D721Med (cell line): ENCODE measurements at places on chromosomes 6 and 20.

DNA sequence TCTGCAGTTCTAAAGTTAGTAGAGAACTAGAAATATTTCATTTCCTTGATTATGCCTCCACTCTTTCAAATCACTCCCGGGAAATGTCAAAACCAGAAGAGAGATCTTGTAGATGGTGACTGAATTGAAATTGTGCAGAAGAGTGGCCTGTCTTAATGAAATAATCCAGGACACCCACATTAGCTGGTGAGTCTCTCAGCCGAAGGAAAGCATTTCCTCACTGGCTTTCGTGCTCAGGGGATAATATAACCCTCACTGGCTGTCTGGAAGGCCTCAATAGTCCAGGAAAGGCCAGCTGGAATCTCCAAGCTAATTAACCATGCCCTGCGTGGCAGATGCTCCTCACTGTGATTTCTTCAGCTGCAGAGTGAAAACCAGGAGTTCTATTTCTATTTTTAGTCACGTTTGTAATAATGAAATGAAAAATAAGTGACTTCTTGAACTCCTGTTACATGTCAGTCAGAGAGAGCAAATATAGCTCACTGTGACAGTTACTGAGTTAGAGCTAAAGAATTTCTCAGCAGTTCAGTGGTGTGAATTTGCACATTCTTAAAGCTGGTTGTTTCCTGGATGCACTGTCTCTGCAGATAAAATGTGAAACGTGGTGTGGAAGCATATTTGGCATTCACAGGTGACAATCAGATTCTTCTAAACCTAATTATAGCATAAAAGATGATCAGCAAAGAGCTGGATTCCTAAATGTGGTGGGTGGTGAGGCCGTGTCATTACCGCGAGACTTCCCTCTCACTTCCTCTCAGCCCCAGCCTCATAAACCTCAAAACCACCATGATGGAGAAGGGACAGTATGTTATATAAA is 211.7 kb downstream of the LMBRD1 start:
- no peak for DNase-seq

DNA sequence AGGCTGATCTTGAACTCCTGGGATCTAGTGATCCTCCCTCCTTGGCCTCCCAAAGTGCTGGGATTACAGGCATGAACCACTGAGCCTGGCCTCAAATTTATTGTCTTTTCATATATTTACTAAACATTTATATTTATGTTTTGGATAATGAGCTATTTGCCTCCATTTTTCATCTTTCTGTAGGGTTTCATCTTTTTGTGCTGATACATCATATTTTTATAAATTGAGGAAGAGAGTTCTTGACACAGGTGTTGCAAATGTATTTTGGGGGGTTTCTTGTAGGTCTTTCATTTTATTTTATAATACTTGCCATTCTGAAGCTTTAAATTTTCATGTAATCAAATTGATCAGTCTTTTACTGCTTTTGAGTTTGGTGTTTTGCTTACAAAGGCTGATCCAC is 72.4 kb downstream of the L3MBTL3 start:
- DNase-seq: no peak

DNA sequence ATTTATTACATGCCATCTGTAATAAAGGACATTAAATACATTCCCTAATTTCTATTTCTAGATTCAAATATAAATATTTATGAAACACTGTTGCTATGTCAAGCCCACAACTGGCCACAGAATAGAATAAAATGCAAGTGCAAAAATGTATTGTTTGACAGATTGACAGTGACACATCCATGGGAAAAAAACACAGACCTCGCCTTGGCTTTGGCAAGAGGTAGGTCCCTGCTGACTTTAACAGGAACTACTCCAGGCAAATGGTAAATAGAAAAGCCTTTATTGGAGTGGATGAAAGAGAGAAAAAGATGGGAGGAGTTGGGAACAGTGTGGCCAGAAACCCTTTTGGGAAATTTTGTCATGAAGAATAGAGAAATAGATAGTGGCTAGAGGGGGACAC is 622.9 kb downstream of the UTRN start:
- DNase-seq: no peak

DNA sequence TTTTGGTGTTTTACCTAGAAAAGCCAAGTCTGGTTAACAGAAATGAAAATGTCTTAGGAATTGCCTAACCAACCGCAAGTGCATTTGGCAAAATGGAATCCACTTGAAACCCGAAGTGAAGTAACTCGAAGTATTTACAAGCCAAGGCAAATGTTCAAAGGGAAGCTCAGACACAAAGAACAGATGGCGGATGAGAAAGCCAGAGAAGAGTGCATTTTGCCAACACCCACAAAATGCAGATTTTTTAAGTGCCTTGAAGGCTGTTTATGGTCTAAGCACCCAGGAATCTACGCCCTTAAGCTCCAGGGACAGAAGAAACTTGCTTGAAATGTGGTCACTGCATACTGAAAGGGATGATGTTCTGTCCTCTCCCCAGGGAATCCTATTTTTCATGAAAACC is 70.0 kb upstream of the TBXT start:
- no peak for DNase-seq

DNA sequence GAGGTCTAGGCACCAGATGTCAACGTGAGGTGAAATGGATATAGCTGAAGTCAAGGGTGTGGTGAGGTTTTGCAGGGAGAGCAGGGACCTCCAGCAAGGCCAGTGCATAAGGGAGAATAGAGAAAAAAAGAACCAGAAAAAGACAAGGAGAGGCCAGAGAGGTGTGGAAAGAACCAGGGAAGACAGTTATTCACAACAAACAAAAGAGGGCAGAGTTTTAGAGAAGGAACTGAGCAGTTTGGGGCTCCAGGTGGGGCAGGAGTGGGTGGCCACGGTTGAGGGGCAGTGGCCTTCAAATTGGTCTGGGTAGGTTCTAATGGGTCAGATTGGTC is 11.6 kb upstream of the NQO2 start:
- DNase-seq: no peak

DNA sequence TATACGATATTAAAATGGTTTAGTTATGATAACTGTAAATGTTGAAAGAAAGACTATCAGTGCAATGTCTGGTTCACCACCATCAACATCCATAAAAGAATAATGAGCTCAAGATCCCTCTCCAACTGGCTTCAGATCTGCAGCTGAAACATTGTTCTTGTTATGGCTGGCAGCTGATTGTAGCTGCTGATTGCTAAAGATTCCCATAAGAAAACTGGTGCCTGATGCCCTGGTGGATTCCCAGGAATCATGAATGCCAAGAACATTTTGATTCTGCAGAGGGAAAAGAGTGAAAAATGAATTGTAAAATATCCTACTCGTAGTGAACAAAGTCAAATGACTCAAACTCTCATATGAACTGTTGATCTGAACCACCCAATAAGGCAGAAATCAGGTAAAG is 1160.2 kb downstream of the EPHA7 start:
- no peak for DNase-seq

- DNase-seq: no peak
Observed at GRCh38 chr20:10949930-10950783, 276.4 kb upstream of the JAG1 start.

- no peak for DNase-seq
Observed at GRCh38 chr20:43863330-43863729, 51.3 kb upstream of the TOX2 start.

DNA sequence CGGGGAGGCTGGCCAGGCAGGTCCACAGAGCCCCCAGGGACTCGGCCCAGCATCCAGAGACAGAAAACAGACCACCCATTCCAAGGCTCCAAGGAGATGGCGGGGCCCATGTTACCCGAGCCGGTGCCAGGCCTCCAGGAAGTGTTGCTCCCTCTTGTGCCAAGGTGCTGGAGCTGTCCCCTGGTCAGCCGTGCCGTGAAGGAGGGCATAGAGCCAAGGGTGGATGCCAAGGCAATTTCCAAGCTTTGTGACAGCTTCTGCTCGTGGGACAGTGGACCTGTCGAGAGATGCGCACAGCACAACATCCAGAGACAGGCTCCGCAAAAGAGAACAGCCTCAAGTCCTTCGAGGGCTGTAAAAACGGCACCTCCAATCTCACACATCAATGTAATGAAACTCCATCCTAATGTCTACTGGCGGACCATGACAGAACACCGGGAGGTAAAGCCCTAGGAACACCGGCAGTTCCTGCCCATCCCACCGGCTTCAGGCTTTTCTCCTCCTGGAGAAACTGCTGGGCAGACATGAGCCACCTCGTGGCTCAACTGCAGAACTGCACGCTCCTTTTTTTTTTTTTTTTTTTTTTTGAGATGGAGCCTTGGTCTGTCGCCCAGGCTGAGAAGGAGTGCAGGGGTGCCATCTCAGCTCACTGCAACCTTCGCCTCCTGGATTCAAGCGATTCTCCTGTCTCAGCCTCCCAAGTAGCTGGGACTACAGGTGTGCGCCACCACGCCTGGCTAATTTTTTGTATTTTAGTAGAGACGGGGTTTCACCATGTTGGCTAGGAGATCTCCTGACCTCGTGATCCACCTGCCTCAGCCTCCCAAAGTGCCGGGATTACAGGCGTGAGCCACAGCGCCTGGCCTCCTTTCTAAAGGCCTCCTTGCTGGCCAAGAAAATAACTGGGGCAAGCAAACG is 30.9 kb upstream of the AVP start:
- DNase-seq: peak; percentile 55

DNA sequence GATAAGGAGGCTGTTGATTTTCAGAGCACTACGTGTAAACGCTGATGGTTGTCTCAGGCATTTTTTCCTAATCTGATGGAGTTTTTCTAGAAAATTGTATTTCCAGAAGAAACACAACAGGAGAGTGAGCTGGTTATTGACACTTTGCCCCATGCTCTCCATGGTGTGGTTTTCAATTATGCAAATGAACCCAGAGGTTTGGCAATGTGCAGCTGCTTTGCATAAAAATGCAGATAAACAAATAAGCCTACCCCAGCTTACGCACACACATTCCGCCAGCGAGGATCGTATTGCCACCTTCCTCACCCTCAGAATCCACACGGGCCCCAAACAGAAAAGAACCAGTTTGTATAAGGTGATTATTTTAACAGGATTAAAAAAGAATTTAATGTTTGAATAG is 45.1 kb upstream of the FRMD1 start:
- no peak for DNase-seq

DNA sequence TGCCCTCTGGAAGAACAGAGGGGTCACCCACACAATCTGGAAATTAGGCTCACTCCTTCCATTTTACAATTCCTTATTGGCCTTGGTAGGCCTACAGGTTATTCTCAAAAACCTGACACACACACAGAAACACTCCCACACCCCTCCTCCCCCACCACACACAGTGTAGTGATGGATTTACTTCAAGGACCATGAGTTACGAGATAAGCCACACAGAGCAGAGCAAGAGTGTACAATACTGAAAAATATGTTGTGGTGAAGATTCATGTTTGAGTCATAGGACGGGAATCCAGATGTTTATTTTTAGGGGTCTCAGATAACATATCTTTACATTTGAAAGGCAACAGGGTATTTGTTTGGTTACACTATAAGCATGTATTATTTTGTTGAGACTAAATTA is 291.9 kb downstream of the PLCB1 start:
- no peak for DNase-seq

DNA sequence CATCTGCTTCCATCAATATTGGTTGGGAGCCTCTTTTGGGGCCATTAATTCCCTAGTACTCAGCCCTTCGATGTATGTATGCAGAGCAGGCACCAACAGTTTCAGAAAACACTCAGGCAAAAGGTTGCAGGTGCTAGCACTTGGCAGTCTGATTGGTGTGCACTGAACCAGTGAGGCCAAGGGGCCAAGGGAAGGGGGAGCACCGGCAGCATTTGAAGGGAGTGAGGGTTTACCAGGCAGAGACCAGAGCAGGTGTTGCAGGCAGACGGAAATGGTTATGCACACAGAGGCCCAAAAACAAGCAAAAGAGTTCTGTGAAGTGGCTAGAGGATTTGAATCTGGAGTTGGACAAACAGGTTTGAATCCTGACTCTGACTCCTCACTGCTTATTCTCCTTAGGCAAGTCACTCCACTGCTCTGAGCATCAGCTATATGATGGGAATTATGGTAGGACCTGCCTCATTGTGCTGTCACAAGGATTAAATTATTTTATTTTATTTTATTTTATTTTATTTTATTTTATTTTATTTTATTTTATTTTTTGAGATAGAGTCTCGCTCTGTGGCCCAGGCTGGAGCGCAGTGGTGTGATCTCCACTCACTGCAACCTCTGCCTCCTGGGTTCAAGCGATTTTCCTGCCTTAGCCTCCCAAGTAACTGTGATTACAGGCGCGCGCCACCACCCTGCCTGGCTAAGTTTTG is 58.1 kb upstream of the SHLD1 start:
- DNase-seq: no peak
